ENCODE measurements at places on chromosomes 5 and 9.

- no peak for DNase-seq
Measured at GRCh38 chr9:38047301-38048251, 21.5 kb downstream of the SHB start.

DNA sequence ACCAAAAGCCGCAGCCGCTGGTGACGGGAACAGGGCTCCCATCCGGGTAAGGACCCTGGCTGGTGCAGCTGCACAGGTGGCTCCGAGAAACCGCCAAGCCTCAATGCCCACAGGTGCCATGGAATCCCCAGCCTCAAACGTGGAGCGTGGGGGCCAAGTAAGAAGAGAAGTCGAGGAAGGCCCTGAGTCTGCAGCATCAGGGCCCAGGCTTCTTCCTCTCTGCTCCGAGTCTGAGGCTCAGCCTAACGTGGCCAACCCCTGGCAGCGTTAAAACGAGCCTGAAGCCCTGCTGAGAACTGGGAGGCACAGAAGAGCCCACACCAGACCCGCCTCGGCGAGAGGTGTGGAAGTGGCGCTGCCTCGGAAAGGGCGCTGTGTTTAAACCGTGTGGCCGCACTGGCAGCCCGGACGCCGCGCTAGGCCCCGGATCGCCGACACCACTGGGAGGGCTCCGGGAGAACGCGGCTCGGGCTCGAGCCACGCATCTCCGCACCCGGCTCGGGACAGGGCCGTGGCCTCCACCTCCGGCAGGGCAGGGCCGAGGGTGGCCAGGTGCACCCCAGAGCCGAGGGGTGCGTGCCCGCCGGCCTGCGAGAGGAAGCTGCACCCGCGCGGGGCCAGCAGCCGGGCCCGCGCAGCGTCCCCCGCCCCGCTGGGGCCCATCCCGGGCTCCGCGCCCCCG, 730 bp downstream of the ZMYND19 start:
- no peak for DNase-seq

DNA sequence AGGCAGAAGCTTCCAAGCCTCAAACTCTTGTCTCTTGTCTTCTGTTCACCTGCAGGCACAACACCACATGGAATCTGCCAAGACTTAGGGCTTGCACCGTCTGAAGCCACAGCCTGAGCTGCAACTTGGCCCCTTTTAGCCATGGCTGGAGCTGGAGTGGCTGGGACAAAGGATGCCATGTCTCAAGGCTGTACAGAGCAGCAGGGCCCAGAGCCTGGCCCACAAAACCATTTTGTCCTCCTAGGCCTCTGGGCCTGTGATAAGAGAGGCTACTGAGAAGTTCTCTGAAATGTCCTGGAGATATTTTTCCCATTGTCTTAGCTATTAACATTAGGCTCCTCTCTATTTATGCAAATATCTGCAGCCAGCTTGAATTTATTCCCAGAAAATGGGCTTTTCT, 330.8 kb downstream of the DTWD2 start:
- no peak for DNase-seq

GRCh38 chr9:34610434-34611206, 1.3 kb downstream of the RPP25L start:
- DNase-seq, result no peak

GRCh38 chr9:121085661-121086060, 10.9 kb downstream of the CNTRL start:
- no peak for DNase-seq

DNA sequence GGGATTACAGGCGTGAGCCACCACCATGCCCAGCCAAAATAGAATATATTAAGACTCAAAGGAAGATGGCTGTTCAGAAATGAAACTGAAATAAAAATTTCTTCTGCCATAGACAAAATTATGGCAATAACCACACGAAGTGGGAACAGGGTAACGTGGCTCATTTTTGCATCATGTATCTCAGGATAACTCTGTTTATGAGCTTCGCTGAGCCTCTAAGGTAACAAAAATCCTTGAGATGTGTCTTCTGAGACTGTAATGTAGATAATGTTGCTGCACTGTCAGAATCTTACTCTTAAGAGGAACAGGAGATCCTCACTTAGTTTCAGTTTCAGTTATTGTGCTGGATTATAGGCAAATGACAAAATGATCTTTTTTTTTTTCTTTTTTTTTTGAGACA, 153.8 kb downstream of the GOLPH3 start:
- DNase-seq, result no peak

DNA sequence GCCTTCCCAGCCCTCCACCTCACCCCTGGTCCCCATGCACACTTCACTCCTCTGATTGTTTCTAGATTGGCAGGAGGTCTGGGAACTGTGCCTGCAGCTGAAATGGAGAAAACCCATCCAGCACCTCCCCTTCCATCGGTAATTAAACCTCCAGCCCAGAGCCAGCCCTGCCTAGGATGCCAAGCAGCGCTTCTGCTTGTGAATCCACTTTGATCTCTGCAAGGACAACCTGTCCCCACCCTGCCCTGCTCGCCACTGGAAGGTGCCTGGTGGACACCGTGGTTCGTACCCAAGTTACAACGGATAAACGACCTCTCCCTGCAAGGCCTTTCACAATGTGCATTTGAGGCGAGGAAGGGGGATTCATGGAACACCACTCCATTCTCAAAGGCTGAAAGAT, 50.6 kb downstream of the IRX2 start:
- DNase-seq, result no peak

DNA sequence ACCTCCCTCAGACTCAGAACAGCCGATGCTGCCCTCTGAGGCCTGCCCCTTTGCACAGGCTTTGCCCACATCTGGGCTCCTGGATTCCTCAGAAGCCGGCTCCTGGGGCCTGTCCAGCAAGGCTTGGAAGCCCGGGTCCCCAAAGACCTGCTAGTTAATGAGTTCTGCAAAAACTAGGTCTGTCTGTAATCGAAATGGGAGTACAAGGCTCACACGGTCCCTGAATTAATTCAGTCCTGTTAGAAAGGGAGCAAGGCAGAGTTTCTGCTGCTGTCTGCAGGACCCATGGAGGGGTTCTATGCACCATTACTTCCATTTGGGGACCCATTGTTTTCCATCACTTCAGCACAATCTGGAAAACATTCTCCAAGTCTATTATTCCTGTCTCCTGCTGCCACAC, 221.8 kb downstream of the MELK start:
- no peak for DNase-seq

DNA sequence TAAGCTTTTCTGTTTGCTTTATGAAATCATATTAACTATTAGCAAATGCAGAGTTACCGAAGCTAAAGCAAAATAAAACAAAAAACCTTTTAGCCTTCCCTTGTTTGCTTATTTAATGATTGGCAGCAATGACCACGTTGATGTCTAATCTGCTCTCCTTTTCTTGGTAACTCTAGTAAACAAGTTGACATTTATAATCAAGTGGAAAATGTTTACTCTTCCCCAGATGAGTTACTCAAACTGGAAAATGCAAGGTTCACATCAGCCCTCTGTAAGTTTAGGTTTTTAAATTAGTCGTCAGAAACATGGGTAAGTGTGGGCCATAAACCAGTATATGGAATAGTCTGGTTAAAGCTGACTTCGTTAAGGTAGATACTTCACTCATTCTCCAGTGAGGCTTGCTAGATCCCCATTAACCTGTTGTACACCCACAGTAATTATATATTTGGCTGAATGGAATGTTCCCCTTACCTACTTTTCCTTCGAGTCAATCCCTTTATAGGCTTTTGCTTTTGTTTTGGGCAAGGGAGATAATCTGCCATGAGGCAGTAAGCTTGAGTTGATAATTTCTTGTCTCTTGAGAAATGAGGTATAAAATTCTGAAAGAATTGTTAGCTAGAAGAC, 100.9 kb downstream of the GDNF start:
- DNase-seq, result no peak

- no peak for DNase-seq
Measured at GRCh38 chr5:149002761-149003689, 59.8 kb downstream of the SH3TC2 start.

GRCh38 chr5:23157169-23157568, 304.0 kb upstream of the CDH12 start:
- DNase-seq, result no peak

DNA sequence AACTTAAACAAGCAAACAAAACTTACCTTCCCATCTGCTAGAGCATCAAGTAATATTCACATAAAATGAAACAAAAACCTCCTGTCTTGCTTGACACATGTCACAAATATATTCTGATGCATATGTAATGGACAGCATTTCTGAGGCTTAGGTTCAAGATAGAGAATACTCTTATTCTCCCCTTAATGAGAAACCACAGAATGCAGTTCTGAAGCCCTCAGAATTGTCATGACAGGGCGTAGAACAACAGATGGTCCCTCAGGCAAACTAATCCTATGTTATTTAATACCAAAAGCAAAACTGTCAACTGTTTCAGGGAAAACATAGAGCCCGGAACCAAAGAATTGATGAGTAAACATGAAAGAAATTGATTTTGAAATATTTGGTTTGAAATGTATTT, 229.9 kb upstream of the RIOK2 start:
- DNase-seq, result no peak

DNA sequence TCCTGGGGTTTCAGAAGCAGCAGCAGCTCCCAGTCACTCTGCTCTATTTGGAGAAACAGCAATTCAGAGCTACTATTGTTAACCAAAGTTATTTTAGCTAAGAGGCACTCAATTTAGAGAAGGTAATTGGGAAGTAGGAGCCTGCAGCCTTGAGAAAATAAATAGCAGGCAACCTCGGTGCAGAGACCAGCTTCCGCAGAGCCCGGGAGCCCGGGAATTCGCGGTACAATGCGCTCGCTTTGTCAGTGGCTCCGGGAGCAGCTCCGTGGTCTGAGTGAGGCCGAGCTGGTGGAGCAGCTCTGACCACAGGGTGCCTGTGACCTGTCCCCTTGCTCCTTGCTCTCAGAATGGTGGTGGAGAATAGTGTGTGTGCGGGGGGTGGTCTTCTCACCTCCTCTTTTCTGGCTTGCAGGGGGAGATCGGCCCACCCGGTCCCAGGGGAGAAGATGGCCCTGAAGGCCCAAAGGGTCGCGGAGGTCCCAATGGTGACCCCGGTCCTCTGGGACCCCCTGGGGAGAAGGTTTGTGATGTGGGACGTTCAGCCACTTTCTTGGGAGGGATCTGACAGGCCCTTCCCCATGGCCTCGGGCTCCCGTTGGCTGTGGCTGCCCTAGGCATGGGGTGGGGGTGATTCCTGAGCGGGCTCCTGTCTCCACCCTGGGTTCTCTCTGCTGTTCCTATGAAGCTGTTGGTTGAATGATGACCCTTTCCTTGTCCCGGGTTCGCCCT, 95.9 kb upstream of the FCN2 start:
- no peak for DNase-seq

DNA sequence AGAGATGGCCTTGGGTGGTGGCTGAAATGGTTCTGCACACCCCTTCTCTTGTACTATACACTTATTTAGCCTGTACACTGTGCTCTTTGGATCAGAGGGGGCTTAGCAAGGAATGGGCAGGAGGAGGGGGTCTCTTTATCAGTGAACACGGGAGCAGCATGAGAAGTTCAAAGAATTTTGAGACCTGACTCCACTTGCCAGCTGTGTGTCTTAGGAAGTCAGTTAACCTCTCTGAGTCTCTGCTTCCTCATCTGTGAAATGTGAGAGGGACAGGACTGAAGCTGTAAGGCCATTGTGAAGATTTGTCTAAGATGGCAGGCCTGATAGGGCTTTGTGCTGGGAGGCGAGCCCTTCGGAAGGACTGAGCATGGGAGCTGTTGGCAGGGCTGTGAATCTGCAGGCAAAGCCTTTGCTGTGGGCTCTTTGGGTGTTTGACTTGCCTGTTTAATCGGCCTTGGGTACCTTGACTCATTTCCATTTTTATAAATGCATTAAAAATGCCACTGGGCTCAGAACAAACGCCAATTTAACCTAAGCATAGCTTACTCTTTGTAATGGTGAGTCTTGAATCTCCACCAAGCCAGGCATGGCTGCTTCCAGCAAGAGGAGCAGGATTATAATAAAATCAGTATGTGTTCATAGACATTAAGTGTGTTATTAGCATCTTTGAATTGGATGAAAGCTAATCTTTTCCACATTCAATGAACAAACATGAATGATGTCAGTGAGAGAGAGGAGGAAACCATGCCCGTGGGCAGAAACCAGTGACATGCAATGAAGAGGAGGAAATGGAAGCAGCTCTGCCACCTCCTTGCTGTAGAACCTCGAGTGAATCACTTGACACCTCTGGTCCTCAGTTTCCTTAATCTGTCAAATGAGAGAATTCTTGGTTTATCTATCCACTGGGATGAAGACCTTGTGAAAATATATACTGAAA, 89.4 kb downstream of the MACROH2A1 start:
- no peak for DNase-seq

DNA sequence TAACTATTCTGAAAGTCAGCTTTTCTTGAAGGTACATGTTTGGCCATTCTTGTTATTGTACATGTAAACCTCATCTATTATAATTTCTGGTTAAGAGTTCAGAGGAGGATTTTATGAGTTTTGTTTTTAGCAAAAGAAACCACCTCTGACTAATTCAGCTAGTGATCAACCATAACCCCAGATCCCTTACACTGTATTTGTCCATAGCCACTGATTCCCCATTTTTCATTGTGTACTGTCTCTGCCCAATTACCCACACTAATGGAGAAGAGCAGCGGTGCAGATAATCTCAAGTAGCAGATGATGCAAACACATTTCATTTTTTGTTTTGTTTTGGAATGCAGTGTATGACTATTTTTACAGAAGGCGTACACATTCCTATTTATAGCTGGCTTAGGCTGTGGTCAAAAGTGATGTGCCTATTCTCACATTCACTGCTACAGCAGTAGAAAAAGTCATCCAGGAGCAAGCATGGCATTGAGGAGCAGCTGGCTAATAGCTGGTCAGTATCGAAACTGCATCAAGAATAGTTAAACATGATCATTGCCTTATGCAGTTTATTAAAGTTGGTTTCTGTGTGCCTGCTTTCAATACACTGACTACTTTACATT, 988.3 kb downstream of the DTWD2 start:
- DNase-seq, result no peak

DNA sequence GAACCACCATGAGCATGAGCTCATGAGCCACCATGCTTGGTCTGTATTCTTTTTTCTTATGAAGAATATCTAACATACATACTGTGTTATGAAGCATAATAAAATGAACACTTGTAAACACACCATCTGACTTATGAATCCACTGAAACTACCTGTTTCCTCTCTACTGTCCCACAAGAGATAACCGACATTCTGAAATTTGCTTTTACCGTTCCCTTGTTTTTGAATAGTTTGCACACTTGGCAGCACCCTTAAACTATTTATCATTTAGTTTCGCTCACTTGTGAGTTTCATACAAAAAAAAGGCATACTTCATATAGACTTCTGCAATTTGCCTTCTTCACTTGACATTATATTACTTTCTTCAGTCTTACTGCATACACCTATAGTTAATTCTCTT, 8.9 kb downstream of the LARS1 start:
- peak; percentile 8 for DNase-seq

DNA sequence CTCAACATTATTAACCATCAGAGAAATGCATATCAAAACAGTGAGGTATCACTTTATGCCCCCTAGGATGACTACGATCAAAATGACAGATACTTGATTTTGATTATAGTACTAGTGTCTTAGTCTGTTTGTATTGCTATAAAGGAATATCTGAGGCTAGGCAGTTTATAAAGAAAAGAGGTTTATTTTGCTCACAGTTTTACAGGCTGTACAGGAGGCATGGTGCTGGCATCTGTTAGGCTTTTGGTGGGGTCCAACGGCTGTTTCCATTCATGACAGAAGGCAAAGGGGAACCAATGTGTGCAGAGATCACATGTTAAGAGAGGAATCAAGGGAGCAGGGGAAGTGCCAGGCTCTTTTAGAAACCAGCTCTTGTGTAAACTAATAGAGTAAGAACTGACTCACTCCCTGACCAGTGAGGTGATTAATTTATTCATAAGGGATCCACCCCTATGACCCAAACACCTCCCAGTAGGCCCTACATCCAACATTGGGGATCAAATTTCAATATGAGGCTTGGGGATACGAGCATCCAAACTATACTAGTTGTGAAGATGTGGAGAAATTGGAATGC, 16.0 kb upstream of the AFF4 start:
- DNase-seq, result no peak

- DNase-seq, result no peak
Measured at GRCh38 chr9:114588651-114589526, 1.3 kb downstream of the ATP6V1G1 start.

All from GM18507 (cell line).